ENCODE measurements at places on chromosomes 2 and 18.

DNA sequence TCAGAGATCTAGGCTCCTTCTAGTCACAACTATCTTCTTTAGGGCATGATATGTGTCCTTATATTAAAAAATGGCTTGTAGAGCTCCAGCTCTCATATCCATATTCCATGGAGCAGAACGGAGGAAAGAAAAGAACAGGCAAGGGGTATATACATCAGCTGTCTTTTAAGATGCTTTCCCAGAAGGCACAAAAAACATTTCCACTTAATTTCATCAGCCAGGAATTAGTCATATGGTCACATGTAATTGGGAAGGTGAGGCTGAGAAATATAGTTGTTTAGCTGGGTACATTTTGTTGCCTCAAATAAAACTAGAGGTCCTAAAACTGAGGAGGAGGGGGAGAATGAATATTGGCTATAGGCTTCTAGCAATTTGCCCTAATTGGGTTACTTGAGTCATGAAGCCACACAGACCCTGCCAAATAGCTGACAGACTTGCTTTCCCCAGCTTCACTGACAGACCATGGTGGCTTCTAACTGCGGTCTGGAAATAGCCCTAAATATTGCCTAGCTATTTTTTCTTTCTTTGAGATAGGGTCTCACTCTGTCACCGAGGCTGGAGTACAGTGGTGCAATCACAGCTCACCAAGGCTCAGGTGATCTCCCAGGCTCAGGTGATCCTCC is 20.0 kb downstream of the MAIP1 start:
- peak; percentile 39 for DNase-seq

GRCh38 chr18:29250843-29251242 is 1073.9 kb upstream of the CDH2 start:
- DNase-seq = no peak

DNA sequence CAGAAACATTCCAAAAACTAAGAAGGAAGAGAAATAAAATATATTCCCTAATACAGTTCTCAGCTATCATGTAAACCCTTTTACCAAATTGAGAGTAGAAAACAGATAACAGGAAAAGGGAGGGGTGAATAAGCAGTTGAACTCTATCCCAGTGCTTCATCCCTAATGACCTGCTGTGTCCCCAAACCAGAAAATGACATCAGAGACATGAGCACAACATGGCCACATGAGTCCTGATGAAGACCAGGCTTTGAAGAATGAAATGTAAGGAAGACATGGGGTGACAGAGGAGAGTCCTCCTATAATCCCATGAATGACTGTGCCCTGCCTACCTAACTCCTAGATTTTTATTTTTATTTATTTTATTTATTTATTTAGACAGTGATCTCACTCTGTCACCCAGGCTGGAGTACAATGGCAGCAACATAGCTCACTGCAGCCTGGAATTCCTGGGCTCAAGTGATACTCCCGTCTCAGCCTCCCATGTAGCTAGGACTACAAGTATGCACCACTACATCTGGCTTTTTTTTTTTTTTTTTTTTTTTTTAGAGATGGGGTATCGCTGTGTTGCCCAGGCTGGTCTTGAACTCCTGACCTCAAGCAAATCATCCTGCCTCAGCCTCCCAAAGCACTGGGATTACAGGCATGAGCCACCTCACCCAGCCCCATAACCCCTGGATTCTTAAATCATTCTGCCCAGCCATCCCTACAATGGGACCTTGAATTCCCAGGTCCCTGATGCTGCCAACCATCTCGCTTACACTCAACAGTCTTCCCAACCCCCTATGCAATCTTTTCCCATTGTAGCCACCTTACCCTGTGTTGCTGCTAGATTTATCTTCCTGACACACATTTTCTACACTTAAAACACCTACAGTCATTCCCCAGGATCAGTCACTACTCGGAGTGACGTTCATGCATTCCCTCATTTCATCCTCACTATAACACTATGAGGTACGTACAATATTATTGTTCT is 64.5 kb downstream of the ANKRD44 start:
- no peak for DNase-seq

DNA sequence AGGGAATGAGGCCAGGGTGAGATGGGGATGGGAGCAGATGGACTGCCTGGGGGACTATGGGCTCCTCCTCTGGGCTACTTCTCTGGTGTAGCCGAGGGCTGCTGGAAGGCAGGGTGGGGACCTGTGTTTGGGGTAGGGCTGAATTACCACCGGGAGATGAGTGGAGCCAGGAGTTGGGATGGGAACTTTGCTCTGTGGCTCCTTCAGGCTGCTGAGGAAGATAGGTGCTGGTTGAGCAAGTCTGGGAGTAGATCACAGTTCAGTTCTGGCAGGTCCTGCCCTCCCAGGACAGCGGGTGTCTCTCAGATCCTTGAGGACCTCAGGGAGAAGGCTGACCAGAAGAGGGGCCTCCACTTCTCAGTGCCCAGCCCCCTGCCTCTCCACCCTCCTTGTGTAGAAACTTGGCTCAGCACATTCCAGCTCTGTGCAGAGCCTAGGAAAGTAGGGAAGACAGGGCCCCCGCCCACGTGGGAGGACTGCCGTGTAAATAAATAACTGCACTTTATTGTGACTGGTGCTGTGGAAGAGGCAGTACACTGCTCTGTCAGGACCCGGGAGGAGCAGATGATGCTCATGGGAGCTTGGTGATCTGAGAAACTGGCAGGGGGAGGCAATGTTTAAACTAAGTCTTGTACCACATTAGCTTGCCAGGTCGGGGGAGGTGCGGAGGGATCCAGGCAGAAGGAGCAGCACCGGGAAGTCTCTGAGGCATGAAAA is 15.3 kb downstream of the TET3 start:
- DNase-seq = no peak

GRCh38 chr2:132875193-132875592 is 205.2 kb upstream of the LYPD1 start:
- DNase-seq = no peak

GRCh38 chr2:181672255-181673008 is 7.9 kb downstream of the NEUROD1 start:
- DNase-seq = no peak

GRCh38 chr2:11698009-11698922 is 28.3 kb upstream of the NTSR2 start:
- no peak for DNase-seq

- DNase-seq = no peak
Observed at GRCh38 chr18:3044931-3045698, 32.2 kb upstream of the LPIN2 start.

GRCh38 chr2:160375037-160375436 is 118.6 kb downstream of the RBMS1 start:
- DNase-seq = no peak

DNA sequence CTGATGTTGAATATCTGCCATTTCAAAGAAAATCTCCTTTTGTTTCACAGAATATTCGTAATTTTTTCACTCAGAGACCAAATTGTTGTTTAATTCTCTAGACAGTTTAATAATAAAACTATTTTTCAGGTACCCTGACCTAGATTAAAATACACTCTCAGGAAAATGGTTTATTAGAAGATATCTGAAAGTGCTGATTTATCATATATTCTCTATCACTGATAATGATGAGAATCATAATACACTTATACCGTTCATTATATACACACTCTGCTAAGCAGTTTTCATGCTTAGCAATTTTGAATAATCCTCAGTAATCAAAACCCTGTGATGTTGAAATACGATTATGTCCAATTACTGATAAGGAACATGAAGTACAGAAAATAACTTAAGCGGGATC is 772.9 kb upstream of the CRIM1 start:
- no peak for DNase-seq

GRCh38 chr2:83901317-83901716 is 557.8 kb downstream of the SUCLG1 start:
- no peak for DNase-seq

DNA sequence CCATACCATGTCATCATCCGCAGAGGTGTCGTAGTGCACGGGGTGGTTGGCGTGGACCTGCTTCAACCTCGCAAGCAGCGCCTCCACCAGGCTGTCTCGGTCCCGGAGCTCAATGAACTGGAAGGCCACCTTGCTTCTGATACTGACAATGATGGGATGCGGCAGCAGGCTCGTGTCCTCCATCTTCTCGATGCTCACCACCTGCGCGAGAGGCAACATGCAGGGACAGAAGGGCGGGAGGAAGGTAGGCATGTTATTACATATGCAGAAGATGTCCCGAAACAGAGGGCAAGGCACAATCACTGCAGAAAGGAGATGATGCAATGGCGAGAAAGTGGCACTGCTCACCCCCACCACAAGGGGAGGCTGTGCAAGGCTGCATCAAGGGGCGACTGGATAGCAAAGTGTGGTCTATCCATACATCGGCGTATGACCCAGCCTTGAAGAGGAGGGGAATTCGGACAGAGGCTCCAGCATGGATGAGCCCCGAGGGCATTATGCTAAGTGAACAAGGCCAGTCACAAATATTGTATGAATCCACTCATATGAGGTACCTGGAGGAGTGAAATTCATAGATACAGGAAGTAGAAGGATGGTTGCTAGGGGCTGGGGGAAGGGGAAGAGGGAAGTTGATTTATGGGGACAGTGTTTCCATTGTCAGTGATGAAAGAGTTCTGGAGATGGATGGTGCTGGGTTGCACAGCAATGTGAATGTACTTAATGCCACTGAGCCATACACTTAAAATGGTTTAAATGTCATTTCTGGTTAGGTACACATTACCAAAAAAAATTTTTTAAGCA is 36.6 kb downstream of the RPL31 start:
- DNase-seq = peak; percentile 38

- no peak for DNase-seq
Observed at GRCh38 chr18:44464398-44465180, 216.1 kb upstream of the SETBP1 start.

DNA sequence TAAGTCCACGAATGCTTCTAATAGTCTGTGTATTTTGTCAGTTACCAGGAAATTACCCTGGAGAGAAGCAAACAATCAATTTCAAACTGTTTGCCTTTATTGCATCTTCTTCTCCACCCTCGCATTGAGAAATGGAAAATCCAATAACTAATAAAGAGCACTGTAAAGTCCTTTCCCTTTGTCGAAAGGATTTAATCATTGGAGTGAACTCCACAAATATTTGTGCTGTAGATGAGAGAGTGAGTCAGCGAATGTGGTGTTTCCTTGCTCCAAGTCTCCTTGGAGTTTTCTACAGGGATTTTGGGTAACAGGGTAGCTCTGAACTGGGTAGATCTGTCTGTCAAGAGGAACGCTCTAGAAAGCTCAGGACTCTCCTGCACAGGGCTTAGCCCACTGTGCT is 240.2 kb downstream of the KCNS3 start:
- DNase-seq = no peak

DNA sequence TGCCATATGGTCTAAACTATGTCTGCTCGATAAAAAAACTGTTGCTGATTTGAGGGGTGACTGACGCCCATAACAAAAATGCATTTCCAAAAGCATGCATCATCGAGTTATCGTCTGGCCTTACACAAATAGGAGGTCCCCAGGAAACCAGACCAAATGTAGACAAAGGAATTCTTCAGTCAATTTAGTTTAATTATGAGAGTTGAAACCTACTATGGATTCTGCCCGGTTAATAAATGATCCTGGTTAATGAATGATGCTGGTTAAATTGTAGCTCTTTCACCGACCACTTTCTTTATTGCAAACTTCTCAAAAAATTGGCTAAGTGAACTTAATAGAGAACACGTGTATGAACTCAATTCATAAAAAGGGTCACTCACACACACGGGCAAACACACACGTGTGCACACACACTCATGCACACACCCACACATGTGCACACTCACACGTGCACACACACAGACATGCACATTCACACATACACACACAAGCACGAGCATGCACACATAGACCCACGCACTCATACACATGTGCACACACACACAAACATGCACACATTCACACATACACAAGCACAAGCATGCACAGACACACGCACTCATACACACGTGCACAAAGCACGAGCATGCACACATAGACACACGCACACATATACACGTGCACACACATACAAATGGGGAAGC is 59.0 kb upstream of the SALL3 start:
- DNase-seq = no peak

DNA sequence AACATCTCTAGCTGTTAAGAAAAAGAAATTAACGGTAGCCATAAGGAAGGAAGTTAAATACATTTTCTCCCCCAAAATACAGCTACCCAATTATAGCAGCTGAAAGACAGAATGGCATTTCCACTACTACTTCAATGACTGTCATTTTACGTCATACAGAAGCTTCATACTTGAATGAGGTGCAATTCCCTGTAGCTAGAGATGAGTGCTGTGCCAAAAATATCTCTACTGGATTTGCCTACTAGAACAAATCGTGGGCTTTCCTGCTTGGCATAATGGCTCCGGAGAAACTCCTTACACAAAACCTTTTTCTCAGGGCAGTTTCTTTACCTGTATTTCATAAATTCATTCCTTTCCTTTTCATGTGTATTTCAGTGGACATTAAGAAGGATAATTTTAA is 36.3 kb upstream of the NRXN1 start:
- no peak for DNase-seq

GRCh38 chr2:219897456-219897855 is 270.0 kb downstream of the SLC4A3 start:
- no peak for DNase-seq

DNA sequence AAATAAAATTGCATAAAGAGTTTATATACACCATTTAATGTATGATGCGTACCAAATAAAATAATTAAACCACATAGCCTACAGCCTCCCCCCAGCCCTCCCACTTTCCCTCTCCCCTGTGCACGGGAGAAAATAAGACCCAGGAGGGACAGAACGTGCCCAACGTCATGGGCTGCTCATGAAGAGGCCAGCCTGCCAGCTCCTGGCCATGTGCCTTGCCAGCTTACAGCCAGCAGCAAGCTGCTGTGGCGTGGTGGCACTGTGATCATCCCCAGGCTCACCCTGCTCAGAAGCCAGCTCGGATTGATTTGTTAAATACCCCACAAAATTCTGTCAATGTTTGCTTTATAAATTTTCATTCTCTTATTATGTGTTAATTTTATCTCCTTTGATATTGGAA is 7.6 kb downstream of the GPR148 start:
- DNase-seq = no peak

DNA sequence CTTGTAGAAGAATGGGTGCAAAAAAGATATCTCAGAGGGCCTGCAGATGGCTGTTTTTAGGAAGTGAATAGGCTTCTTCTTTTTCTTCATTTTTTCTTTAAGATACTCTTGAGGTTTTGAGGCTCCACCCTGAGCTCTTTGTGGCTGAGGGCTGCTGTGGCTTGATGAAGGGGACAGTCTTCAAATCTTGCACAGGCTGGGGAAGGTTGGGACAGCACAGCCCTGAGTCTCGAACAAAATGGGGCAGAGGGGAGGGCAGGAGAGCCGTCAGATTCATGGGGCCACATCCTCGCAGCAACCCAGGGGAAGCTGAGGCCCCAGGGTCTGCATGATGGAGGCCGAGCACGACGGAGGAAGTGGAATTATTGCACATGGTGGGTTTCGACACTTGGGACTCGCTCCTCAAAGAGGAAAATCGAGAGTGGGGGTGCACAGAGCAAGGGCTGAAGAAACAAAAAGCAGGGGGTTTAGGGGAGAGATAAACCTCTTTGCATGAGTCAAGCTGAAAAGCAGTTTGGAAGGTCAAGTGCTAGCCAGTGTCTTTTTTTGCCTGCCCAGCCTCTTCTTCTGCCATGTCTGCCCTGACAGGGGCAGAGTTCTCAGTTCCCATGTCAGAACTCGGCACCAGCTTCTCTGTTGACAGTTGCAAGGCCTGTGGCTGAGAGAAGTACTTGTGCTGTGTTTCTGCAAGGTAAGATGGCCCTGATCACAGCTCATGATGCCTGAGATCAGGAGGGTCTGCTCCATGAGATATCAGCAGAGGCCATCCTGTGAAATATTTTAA is 19.5 kb downstream of the INPP4A start:
- DNase-seq = no peak

Measured in RKO (cell line).